Esophagus squamous epithelium (tissue), 5 donors: ENCODE measurements at places on chromosomes 2 and 18. TPM values are rescaled to one million over a fixed set of nuclear protein-coding genes. Genes with fewer than 3 reads are reported as not detected.

DCDC2C gene
- not detected for total RNA-seq

TMEM37 gene
- 11.4 TPM for total RNA-seq

ONECUT2 gene
- not detected for total RNA-seq

CAPN14 gene
- 130 TPM for total RNA-seq

GKN2 gene
- total RNA-seq, result not detected

AQP12B gene
- not detected for total RNA-seq

EGR4 gene
- not detected for total RNA-seq

STON1 gene
- total RNA-seq, result 4.0 TPM

CHST9 gene
- total RNA-seq, result 0.68 TPM

GAL3ST2 gene
- total RNA-seq, result not detected

IFIH1 gene
- total RNA-seq, result 12.4 TPM

KLHL30 gene
- 0.18 TPM for total RNA-seq
